ENCODE measurements at places on chromosomes 5 and 9.

DNA sequence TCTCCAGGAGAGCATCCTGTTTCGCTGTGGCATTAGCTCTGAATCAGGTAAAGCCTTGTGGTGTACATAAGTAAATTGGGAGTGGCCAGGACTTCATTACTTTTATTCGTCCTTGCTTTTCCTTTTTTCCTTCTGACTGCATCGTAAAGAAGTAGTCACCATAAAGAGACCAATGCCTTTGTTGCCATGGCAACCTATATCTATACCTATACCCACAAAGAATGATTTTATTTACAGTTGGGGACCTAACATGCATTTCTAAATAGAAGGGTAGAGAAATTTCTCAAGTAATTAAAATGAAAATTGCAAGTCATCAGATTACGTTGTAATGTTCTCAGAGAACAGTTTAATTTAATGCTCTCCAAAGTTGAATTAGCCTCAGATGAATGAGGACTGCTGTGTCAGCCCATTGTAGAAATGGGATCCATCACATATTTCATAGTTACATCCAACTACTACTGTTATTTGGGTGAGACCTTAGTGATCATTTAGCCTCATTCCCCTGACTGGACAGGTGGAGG is 18.6 kb downstream of the PTCD2 start:
- DNase-seq: no peak

- DNase-seq: no peak
Observed at GRCh38 chr5:136780518-136780917, 415.2 kb upstream of the TRPC7 start.

DNA sequence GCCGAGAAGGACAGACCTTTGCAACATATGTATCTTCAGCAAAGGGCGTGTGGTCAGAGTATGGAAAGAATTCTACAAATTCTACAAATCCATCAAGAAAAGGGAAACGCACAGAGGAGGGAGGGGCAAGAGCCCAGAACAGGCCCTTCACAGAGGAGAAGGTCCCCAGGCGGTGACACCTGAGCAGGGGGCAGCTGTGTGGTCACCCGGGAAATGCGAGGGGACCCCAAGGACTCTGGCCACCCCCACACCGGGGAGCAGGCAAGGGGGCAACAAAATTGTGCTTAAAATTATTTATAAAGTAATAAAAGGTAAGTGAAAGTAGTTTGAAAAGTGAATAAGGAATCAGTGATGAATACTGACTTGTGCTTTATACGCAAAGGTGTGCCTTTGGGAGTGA is 17.6 kb downstream of the NACC2 start:
- DNase-seq: no peak

DNA sequence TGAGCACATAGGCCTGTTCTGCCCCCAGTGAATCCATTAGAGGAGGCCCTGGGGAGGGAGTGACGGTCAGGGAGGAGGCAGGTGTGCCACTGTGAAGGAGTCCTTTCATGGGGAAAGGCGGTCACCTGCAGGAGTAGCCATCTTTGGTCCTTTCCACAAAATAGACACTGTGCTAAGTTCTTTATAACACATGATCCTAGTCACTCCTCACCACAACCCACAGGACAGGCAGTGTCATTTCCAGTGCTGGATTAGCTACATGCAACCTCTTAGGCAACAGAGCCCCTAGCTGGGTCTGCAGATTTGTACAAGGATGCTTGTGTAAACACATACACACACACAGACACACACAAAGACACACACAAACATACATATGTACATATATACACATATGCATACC is 18.3 kb downstream of the DOCK2 start:
- DNase-seq: no peak

DNA sequence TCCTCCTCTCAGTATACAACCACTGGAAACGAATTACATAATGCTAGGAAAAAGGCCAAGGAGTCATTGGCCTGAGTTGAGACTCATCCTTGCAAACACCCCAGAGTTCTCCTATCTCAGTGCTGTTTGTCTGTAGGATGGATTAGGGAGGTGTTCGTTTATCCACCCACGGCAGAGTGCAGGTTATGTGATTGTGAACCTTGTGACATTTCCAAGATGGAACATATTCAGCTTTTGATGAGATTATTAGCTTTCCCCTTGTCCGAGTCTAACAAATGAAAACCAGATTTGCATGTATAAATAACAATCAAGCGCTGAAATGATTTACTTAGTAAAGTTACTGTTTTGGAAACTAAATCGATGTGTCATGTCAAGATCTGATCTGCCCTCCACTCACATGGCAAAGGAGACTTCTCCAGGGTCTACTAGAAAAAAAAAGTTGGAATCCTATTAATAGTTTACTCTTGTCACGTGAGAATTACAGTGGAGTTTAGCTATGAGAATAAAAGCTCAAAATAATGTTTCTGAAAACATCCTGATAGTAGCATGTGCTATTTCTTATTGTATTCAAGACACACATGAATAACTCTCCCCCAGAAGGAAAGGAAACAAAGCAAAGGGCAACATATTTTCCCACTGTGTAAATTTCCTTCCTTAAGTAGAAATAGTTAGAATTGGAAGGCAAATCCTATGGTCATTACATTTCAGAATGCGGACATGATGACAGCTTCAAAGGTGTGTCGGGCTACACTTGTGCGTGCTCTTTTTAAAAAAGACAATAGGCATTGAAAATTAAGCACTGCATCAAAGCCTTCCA is 600.4 kb downstream of the EBF1 start:
- no peak for DNase-seq

DNA sequence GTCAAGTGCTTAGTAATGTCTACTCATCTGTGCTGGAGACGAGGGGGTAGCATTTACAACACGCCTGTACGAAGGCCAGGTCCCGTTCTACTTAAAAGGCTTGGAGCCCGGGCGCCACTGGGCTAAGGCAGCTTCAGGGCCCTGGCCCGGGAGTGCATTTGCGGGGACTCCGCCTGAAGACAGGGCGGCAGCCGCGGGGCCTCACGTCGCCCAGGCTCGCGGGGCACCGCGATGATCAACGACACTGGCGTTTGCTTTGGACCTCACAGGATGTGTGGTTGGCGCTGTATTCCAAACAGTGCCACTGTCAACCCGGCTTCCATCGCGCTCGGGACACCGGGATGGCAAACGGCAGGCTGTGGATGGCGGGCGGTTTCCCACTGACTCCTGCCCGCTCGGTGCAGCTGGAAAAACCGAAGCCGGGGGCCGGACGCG is 1.1 kb upstream of the TENT4A start:
- DNase-seq: peak; percentile 30

- no peak for DNase-seq
Observed at GRCh38 chr5:120139039-120139438, 325.1 kb upstream of the PRR16 start.

- DNase-seq: no peak
Observed at GRCh38 chr5:131396630-131397273, 132.9 kb downstream of the CDC42SE2 start.

GRCh38 chr5:5588386-5588785 is 165.9 kb downstream of the ICE1 start:
- no peak for DNase-seq

DNA sequence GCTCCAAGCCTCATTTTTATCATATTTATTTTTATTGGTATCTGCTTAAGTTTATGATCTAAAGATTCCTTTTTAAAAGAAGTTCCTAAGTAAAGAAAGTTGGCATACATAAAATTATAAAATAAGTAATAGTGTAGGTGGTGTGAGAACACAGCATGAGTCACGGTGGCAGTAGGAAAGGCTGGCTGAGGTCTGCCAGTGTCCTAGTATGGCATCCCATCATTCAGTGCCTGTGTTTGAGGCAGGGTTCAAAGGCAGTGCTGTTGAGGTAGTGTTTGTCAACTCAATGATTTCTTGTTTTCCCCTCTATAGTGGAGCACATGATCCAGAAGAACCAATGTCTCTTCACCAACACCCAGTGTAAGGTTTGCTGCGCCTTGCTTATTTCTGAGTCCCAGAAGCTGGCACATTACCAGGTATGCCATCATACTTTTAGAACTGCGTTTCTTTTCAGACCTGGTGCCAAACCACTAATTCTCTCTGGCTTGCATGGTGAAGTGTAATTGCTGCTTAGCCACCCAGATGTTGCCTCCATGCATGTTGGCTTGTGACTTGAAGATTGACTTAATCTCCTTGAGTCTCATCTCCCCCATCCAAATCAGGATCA is 18.4 kb downstream of the ZNF346 start:
- DNase-seq: no peak

DNA sequence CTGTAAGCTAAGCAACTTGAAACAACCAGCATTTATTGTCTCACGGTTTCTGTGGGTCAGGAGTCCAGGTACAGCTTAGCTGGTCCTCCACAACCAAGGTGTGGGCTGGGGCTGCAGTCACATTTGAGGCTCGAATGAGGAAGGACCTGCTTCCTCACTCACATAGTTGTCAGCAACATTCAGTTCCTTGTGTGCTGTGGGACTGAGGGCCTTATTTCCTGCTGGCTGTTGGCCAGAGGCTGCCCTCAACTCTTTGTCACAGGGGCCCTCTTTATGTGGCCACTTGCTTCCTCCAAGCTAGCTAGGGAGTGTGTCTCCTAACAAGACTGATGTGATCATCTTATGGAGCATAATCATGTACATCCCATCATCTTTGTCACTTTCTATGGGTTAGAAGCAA is 29.2 kb upstream of the SEMA4D start:
- no peak for DNase-seq

GRCh38 chr5:45132972-45133371 is 324.2 kb downstream of the MRPS30 start:
- no peak for DNase-seq

GRCh38 chr5:79575996-79576395 is 36.2 kb upstream of the TENT2 start:
- DNase-seq: no peak

GRCh38 chr5:42760426-42760825 is 3.8 kb downstream of the CCDC152 start:
- DNase-seq: no peak

- no peak for DNase-seq
Observed at GRCh38 chr9:72454871-72455491, 66.4 kb upstream of the TMC1 start.

GRCh38 chr5:179241764-179242370 is 103.4 kb downstream of the ADAMTS2 start:
- DNase-seq: no peak

GRCh38 chr5:137960141-137960540 is 70.9 kb downstream of the PKD2L2 start:
- no peak for DNase-seq

DNA sequence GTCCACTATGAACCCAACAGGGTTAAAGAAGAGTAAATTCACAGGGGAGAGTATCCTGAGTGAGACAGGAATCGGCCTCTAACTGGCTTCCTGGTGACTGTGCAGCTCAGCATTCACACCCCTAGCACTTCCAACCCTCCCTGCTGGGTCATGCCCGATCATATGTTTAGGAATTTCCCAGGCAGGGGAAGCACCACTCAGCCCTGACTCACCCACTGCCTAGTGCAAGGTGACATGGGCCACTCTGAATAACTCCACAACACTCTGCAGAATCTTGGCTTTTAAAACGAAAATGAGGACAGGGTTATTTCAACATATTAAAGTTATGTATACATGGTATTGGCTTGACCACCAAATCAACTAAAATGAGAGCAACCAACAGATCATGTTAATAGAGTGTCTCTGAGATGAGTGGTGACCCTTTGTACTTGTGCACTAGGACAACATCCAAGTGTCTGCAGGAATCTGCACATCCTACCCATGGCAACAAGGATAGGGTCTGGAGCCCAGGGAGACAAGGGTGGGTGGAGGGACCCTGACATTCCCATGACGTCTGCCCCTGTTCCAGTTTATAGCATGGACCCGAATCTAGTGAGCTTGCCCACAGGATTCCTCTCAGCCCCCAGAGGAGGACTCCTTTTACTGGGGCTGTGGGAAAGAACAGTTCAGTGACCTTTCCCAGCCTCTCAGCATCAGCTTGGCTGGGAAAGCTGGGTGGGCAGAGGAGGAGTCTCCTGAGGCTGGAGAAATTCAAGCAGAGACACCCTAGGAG is 485.8 kb downstream of the SEMA5A start:
- DNase-seq: no peak

DNA sequence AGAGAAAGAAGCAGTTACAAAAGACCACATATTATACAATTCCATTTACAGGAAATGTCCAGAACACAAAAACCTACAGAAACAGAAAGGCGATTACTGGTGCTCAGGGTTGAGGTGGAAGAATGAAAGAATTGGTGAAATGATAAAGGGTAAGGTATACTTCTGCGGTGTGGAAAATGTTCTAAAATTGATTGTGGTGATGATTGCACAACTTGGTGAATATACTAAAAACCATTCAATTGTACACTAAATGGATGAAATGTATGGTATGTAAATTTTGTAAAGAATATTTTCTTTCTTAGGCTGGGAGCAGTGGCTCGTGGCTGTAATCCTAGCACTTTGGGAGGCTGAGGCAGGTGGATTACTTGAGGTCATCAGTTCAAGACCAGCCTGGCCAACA is 72.3 kb downstream of the UBAP2 start:
- no peak for DNase-seq

All from stimulated activated CD4-positive, alpha-beta T cell treated with anti-CD3 and anti-CD28 coated beads, TNF-alpha, amount 100 ng/mL, for 4 hours (primary cell).